ENCODE measurements at places on chromosomes 3 and 15. TPM values are rescaled to one million over a fixed set of nuclear protein-coding genes. Genes with fewer than 3 reads are reported as not detected.

GRCh38 chr15:80153900-80154299 is 1.1 kb downstream of the FAH start:
- peak overlapping the region; percentile 79 for H3K27ac ChIP-seq
- no peak for DNase-seq
- H3K4me1 ChIP-seq: peaks cover 32% of the 10 kb centered on the region
- H3K36me3 ChIP-seq: peaks cover 15% of the 10 kb centered on the region

GRCh38 chr3:61409638-61410037 is 151.7 kb upstream of the PTPRG start:
- no peaks in the 10 kb centered on the region for H3K36me3 ChIP-seq
- no peak overlapping the region for H3K4me3 ChIP-seq
- peaks cover 4% of the 10 kb centered on the region for H3K27me3 ChIP-seq
- DNase-seq: no peak
- no peaks in the 10 kb centered on the region for H3K4me1 ChIP-seq
- no peak overlapping the region for H3K27ac ChIP-seq

- no peaks in the 10 kb centered on the region for H3K27me3 ChIP-seq
- H3K27ac ChIP-seq: peak overlapping the region; percentile 96
- peaks cover 12% of the 10 kb centered on the region for H3K36me3 ChIP-seq
- H3K4me1 ChIP-seq: peaks cover 35% of the 10 kb centered on the region
- peak overlapping the region; percentile 79 for H3K4me3 ChIP-seq
- peak; percentile 45 for DNase-seq
These were observed 52.0 kb upstream of the ULK4 start for GRCh38 chr3:42013691-42014457.

The PIF1 gene
- 69.1 TPM for total RNA-seq

The TRIM42 gene
- total RNA-seq: not detected

GRCh38 chr3:139307072-139307491 is 36.7 kb upstream of the MRPS22 start:
- H3K4me1 ChIP-seq: peaks cover 9% of the 10 kb centered on the region
- peaks cover 5% of the 10 kb centered on the region for H3K27me3 ChIP-seq
- H3K4me3 ChIP-seq: no peak overlapping the region
- no peaks in the 10 kb centered on the region for H3K36me3 ChIP-seq

The HIGD1A gene
- 57.9 TPM for total RNA-seq

DNA sequence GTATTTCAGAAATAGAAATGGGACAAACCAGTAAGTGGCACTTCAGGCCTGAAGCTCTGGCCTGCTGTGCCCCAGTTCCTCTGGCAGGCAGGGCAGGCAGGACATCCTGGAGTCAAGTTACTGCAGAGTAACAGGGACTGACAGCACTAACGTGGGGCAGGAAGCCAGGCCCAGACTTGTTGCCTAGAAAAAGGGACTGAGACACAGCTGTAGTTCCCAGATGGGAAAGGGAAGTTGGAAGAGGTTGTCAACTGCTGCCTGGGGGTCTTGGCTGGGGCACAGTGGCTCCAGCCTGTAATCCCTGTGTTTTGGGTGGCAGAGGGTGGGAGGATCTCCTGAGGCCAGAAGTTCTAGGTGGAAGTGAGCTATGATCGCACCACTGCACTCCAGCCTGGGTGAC is 171.9 kb downstream of the FMN1 start:
- H3K4me1 ChIP-seq: no peaks in the 10 kb centered on the region
- no peaks in the 10 kb centered on the region for H3K36me3 ChIP-seq
- peaks cover 2% of the 10 kb centered on the region for H3K27me3 ChIP-seq
- no peak overlapping the region for H3K27ac ChIP-seq

GRCh38 chr3:114697401-114697800 is 403.6 kb downstream of the TIGIT start:
- no peaks in the 10 kb centered on the region for H3K4me1 ChIP-seq
- H3K27ac ChIP-seq: no peak overlapping the region
- H3K27me3 ChIP-seq: no peaks in the 10 kb centered on the region
- no peak overlapping the region for H3K4me3 ChIP-seq
- H3K36me3 ChIP-seq: no peaks in the 10 kb centered on the region
- DNase-seq: no peak

DNA sequence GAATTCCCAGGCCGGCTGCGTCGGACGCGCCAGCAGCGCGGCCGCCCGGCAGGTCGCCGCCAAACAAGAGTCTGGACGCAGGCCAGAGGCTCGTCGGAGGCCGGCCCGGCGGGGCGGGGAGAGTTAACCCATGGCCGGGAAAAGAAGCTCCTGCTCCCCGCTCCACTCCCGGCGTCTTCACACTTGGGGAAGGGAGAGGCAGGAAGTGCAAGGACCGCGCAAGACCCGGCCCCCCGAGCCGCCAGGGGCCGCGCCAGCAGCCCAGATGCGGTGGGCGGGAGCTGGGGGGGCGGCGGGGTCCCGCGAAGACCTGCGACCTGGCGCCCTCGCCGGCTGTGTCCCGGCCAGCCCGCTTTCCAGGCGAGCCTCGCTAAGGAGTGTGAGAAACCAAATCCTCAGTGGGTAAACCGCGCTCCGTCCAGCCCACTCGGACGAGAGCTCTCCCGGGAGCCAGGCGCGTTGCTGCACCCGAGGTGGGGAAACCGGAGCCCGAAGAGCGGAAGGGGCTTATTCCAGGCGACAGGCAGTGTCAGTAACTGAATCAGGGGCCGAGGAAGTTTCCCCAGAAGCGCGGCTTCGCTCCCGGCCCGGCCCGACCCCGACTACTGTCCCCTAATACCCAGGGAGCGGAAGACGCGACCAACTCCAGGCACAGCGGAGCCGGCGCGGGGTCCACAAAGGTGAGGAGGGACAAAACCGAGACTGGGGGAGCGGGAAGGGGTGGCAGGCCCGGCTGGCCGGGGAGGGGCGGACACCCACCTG is 721 bp downstream of the ADAMTS7 start:
- H3K27me3 ChIP-seq: peaks cover 41% of the 10 kb centered on the region
- peaks cover 12% of the 10 kb centered on the region for H3K4me1 ChIP-seq
- H3K4me3 ChIP-seq: peak overlapping the region; percentile 48
- no peak overlapping the region for H3K27ac ChIP-seq

The TMCO5A gene
- not detected for total RNA-seq

DNA sequence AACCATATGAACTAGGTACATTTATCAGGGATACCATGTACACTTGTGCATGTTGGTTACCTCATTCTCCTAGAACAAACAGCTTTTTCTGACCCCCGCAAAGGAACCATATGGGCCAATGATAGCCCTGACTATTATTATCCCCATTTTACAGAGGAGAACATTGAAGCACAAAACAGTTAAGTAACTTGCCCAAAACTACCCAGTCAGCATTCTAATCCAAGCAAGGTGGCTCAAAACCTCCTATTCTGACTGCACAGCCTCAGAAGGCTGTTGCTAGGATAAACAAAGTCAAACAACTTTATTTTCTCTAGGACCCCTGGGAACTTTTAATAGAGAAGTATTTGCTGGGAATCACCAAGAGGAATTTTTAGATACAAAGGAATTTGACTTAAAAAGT is 36.7 kb downstream of the CFAP44 start:
- DNase-seq: no peak
- no peak overlapping the region for H3K27ac ChIP-seq
- H3K27me3 ChIP-seq: no peaks in the 10 kb centered on the region
- no peak overlapping the region for H3K4me3 ChIP-seq
- peaks cover 3% of the 10 kb centered on the region for H3K4me1 ChIP-seq

The TEX55 gene
- total RNA-seq: not detected

- H3K36me3 ChIP-seq: no peaks in the 10 kb centered on the region
- no peak overlapping the region for H3K4me3 ChIP-seq
- no peak overlapping the region for H3K27ac ChIP-seq
- no peak for DNase-seq
- H3K27me3 ChIP-seq: peaks cover 4% of the 10 kb centered on the region
These were observed 80.2 kb upstream of the ACP3 start for GRCh38 chr3:132236701-132237651.

All from activated CD8-positive, alpha-beta T cell treated with anti-CD3 and anti-CD28 coated beads, Interleukin-2, amount 10 ng/mL, durations not matched to agents 7 days and 5 days (primary cell).